ENCODE measurements at places on chromosomes 6 and 20. TPM values are rescaled to one million over a fixed set of nuclear protein-coding genes. Genes with fewer than 3 reads are reported as not detected.

TINAG gene
- total RNA-seq = not detected

MYCT1 gene
- total RNA-seq = 0.05 TPM

BANF2 gene
- not detected for total RNA-seq

HECA gene
- 2.3 TPM for total RNA-seq

CGA gene
- 0.58 TPM for total RNA-seq

IBTK gene
- 32.2 TPM for total RNA-seq

PBOV1 gene
- not detected for total RNA-seq

SCUBE3 gene
- total RNA-seq = 0.05 TPM

KIF13A gene
- total RNA-seq = 17.5 TPM

PLCB4 gene
- total RNA-seq = 14.7 TPM

Data from A549 treated with AZD2906 at 1 μM for 4 hours (cell line).